Transverse colon (tissue), 4 donors: ENCODE measurements at places on chromosomes 13 and 19. TPM values are rescaled to one million over a fixed set of nuclear protein-coding genes. Genes with fewer than 3 reads are reported as not detected.
A peak's percentile ranks its signal among the peaks of the same experiment; 100 is the strongest.

CPB2 gene
- not detected for total RNA-seq

SIGLEC12 gene
- total RNA-seq = not detected

ADAMTSL5 gene
- 2.6 TPM for total RNA-seq

SIGLECL1 gene
- total RNA-seq = not detected

SMAD9 gene
- 9.2 TPM for total RNA-seq

DNA sequence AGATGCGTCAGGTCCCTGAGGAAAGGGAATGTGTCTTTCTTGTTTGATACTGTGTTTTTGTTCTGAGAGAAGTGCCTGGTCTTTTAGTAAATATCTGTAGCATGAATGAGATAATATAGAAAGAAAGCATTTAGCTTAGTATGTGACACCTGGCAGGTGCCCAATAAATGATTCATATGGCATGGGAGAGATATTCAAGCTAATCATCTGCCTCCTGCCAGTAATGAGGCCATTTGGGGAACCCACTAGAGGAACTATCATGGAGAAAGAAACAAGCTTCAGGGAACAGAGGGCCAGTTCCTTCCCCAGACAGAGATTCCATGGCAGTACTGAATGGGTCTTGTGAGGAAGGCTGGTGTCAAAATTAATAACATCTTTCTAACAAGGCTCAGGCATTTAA lies 603.9 kb downstream of the DCT start:
- H3K27ac ChIP-seq = no peak overlapping the region
- no peak for DNase-seq
- no peak overlapping the region for H3K4me3 ChIP-seq
- H3K36me3 ChIP-seq = no peaks in the 10 kb centered on the region
- H3K27me3 ChIP-seq = no peaks in the 10 kb centered on the region

- H3K4me3 ChIP-seq = no peak overlapping the region
- H3K4me1 ChIP-seq = no peaks in the 10 kb centered on the region
- no peak overlapping the region for H3K27ac ChIP-seq
- H3K27me3 ChIP-seq = no peaks in the 10 kb centered on the region
Measured at GRCh38 chr13:28185256-28185655, 46.9 kb downstream of the PAN3 start.

- no peaks in the 10 kb centered on the region for H3K27me3 ChIP-seq
- no peaks in the 10 kb centered on the region for H3K36me3 ChIP-seq
- DNase-seq = no peak
- H3K27ac ChIP-seq = no peak overlapping the region
Measured at GRCh38 chr13:40453351-40454021, 213.0 kb downstream of the FOXO1 start.

DNA sequence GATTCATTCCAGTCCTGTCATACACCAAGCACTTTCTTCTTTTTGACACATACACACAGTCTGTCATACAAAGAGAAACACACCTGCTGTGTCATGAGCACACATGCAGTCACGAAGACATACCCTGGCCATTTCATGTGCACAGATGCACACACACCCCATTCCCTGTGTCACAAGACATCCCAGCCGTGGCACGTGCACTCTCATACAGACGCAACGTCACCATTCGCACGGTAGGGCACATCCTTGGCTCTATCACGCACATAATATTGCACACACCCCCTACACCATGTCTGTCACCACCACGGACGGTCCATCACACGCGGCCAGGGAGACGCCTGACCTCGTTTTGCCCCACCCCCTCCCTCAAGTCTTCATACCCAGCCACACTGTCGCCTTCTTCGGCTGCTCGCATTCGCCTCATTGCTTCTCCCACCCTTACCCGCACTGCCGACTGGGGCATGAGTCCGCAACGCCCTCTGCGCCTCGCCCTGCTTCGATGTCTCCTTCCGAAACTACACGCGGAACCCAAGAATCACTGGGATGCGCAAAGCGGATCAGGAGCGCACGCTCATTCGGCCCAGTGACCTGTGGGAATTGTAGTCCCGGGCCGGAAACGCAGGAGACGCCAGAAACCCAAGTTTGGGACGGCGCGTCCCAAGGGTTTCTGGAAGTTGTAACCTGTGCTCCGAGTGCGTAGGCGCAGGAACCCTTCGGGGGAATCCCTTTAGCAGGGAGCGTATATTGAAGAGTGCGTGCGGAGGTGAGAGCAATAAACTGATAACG lies 6.8 kb upstream of the ZNF283 start:
- no peaks in the 10 kb centered on the region for H3K36me3 ChIP-seq
- DNase-seq = no peak
- peak overlapping the region; percentile 49 for H3K4me3 ChIP-seq

DNA sequence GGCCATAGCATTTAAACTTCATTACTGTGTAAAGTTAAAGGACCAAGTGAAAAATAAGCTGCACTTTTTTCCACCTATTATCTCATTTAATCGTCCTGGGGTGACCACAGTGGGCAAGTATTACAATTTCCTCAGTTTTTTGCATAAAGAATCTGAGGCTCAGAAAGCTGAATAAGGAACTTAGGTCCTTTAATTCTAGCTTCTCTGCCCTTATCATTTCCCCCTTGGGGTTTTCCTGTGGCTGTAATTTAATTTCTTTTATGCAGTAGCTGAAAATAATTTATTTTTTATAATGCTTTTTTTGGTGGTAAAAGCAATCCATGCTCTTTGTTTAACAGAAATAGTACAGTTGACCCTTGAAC lies 59.8 kb upstream of the RCBTB2 start:
- DNase-seq = no peak
- H3K4me3 ChIP-seq = no peak overlapping the region
- no peaks in the 10 kb centered on the region for H3K27me3 ChIP-seq

- peaks cover 7% of the 10 kb centered on the region for H3K36me3 ChIP-seq
- peak; percentile 90 for DNase-seq
- peaks cover 69% of the 10 kb centered on the region for H3K4me1 ChIP-seq
- no peaks in the 10 kb centered on the region for H3K27me3 ChIP-seq
- peak overlapping the region; percentile 99 for H3K4me3 ChIP-seq
- H3K27ac ChIP-seq = peak overlapping the region; percentile 99
Measured at GRCh38 chr19:2049741-2050348, 1.2 kb downstream of the MKNK2 start.

DNA sequence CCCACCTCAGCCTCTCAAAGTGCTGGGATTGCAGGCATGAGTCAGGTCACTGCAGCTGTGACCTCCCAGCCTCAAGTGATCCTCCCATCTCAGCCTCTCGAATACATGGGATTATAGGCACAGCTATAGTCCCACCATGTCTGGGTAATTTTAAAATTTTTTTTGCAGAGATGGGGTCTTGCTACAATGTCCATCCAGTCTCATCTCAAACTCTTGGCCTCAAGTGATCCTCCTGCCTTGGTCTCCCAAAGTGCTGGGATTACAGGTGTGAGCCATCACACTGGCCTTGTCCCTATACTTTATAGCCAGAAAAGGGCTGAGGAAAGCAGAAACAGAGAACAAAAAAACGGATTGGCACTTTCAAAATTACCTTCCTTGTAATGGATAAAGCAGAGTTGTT lies 4.8 kb upstream of the FBXO27 start:
- no peaks in the 10 kb centered on the region for H3K4me1 ChIP-seq
- no peaks in the 10 kb centered on the region for H3K36me3 ChIP-seq
- no peak for DNase-seq
- H3K4me3 ChIP-seq = no peak overlapping the region

- peak; percentile 19 for DNase-seq
- no peaks in the 10 kb centered on the region for H3K36me3 ChIP-seq
- no peak overlapping the region for H3K27ac ChIP-seq
- peaks cover 17% of the 10 kb centered on the region for H3K4me1 ChIP-seq
- H3K4me3 ChIP-seq = no peak overlapping the region
Measured at GRCh38 chr19:33325920-33326319, 23.6 kb upstream of the CEBPA start.

GRCh38 chr13:33686772-33687480 lies 131.0 kb upstream of the RFC3 start:
- H3K27ac ChIP-seq = no peak overlapping the region
- H3K27me3 ChIP-seq = no peaks in the 10 kb centered on the region
- H3K4me1 ChIP-seq = no peaks in the 10 kb centered on the region
- DNase-seq = no peak

- no peaks in the 10 kb centered on the region for H3K36me3 ChIP-seq
- no peak overlapping the region for H3K4me3 ChIP-seq
- no peak overlapping the region for H3K27ac ChIP-seq
- no peaks in the 10 kb centered on the region for H3K27me3 ChIP-seq
Measured at GRCh38 chr13:80604098-80604497, 263.2 kb upstream of the SPRY2 start.

DNA sequence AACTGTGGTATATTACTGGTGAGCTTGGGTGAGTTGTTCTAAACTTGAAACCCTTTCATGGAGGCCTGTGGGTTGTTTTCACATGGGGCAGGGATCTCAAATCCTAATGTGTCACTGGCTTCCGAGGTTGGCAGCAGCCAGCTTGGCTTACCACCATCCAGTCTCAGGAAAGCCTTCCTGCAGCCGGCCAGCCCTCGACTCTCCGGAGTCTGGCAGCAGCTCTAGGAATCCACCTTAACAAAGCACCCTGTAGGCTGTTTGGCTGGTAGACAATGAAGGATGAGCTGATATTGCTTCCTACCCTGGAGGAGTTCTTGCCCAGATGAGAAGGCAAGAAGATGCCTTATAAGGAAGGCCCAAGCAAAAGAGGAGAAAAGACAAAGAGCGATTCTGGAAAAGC lies 188.3 kb downstream of the KLF12 start:
- H3K27ac ChIP-seq = no peak overlapping the region
- no peak for DNase-seq
- no peaks in the 10 kb centered on the region for H3K36me3 ChIP-seq
- no peak overlapping the region for H3K4me3 ChIP-seq
- H3K27me3 ChIP-seq = no peaks in the 10 kb centered on the region

DNA sequence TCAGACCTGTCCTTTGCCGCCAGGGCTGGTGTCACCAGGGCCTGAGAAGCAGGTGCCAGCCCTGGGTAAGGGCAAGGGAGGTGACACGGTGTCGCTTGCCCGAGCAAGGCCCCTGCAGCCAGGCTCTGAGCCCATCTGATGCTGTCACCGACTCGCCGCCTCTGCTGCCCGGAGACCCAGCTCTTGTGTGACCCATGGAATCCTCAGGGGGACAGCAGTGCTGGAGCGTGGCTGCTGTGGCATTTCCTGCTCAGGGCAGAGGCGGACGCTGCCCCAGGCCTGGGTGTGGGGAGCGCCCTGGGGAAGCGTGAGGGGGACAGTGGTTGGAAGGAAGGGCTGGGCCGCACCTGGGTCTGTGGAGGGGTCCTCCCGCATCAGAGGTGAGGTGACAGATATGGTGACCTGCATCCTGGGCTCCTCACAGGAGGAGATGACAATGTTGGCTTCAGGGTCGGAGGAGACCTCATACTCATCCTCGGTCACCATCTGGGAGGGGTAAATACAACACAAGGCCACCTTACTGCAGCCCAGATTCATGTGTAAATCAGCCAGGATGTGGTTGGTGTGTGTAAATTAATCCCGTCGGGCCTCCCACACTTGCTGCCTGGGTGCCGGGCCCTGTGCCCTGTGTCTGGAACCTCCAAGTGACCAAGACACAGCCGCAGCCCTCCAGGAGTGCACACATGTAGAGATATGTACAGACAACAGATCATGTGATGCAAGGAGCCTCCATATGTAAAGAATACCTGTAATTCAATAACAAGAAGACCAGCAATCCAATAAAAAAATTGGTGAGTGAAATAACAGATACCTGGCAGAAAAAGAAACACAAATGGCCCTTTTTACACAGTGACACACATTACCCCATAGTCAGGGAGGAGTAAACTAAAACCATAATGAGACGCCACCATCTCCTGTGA lies 27.6 kb upstream of the MATK start:
- H3K4me1 ChIP-seq = no peaks in the 10 kb centered on the region
- no peak for DNase-seq
- no peak overlapping the region for H3K4me3 ChIP-seq
- no peaks in the 10 kb centered on the region for H3K36me3 ChIP-seq

- H3K36me3 ChIP-seq = no peaks in the 10 kb centered on the region
- DNase-seq = no peak
- no peaks in the 10 kb centered on the region for H3K27me3 ChIP-seq
- no peak overlapping the region for H3K4me3 ChIP-seq
- no peaks in the 10 kb centered on the region for H3K4me1 ChIP-seq
Measured at GRCh38 chr19:3115916-3116602, 19.8 kb upstream of the GNA15 start.

- no peak overlapping the region for H3K27ac ChIP-seq
- H3K4me1 ChIP-seq = no peaks in the 10 kb centered on the region
- H3K36me3 ChIP-seq = no peaks in the 10 kb centered on the region
- DNase-seq = no peak
Measured at GRCh38 chr13:34993470-34993869, 51.4 kb downstream of the NBEA start.

DNA sequence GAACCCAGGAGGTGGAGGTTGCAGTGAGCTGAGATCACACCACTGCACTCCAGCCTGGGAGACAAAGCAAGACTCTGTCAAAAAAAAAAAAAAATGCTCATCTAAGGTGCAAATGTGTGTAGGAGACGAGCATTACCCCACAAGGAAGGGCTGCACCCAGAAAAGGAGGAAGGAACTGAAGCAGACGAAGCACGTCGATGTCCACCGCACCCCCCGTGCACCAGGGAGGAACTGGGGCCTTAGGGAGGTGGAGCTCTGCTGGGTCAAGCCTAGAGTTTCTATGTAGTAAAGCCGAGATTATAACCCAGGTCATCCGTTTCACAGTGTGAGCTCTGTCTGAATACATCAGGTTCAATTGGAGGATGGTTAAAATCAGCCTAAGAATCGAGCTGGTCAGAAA lies 1.1 kb downstream of the VSTM1 start:
- H3K36me3 ChIP-seq = no peaks in the 10 kb centered on the region
- no peaks in the 10 kb centered on the region for H3K27me3 ChIP-seq
- H3K4me1 ChIP-seq = no peaks in the 10 kb centered on the region
- no peak overlapping the region for H3K4me3 ChIP-seq
- H3K27ac ChIP-seq = no peak overlapping the region

- no peaks in the 10 kb centered on the region for H3K4me1 ChIP-seq
- no peak overlapping the region for H3K4me3 ChIP-seq
- no peak for DNase-seq
Measured at GRCh38 chr13:45718992-45719391, 16.9 kb downstream of the CBY2 start.

DNA sequence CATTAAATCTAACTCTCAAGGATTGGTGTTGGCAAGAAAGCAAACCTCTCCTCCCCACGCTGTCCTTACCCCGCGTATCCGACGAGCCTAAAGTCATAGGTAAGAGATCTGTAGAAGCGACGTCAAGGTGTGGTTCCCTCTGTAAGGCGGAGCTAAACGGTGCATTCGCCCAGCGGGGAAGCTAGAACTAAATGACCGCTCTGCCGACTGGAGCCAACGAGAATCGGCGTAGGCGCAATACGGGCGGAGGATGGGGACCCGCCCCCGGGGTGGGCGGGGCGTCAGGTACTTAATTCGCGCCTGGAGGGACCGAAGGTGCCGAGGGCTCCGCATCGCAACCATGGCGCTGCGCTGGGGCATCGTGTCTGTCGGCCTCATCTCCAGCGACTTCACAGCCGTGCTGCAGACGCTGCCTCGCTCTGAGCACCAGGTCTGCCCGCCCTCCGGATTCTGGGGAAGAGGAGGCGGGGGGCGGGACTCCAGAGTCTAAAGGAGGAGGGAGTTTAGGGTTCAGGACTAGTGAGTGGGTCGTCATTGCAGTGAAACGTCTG lies at the start of gene DHDH:
TSS of gene DHDH (plus strand) at position 318 of the 551 bp plus-strand sequence. CDS start at position 341, 23 bp downstream.
- peaks cover 3% of the 10 kb centered on the region for H3K4me1 ChIP-seq
- H3K27me3 ChIP-seq = peaks cover 14% of the 10 kb centered on the region

- no peaks in the 10 kb centered on the region for H3K27me3 ChIP-seq
- H3K4me3 ChIP-seq = no peak overlapping the region
- peak; percentile 41 for DNase-seq
Measured at GRCh38 chr19:49746206-49746958, 16.7 kb downstream of the TSKS start.

GRCh38 chr19:21484631-21485030 lies 20.8 kb upstream of the ZNF429 start:
- no peak for DNase-seq
- no peaks in the 10 kb centered on the region for H3K27me3 ChIP-seq
- H3K4me3 ChIP-seq = no peak overlapping the region
- no peak overlapping the region for H3K27ac ChIP-seq
- H3K36me3 ChIP-seq = no peaks in the 10 kb centered on the region
